ENCODE measurements at places on chromosomes 5 and 9. TPM values are rescaled to one million over a fixed set of nuclear protein-coding genes. Genes with fewer than 3 reads are reported as not detected.

- DNase-seq, result no peak
These were observed 525 bp upstream of the DAPK1 start for GRCh38 chr9:87497080-87497603.

MRPL41 gene
- total RNA-seq, result 31.3 TPM

C9orf50 gene
- total RNA-seq, result not detected

PCDHA2 gene
- total RNA-seq, result 0.17 TPM

GRCh38 chr9:110537841-110538646 lies 41.5 kb downstream of the SVEP1 start:
- no peak for DNase-seq

DNA sequence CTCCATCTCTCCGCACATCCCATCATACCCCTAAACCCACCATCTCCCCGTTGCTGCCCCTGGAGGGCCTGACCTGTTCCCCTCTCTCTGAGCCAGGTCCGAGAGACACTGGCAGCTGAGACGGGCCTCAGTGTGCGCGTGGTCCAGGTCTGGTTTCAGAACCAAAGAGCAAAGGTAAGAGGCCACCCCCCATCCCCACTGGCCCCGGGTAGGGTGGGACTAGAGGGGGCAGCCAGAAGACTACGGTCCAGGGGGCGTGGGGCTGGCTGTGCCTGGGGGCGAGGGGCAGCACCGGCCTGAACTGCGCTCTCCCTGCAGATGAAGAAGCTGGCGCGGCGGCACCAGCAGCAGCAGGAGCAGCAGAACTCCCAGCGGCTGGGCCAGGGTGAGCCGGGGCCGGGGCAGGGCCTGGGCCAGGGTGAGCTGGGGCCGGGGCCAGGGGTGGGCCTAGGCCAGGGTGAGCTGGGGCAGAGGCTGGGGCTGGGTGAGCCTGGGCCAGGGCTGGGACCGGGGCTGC lies 79.8 kb downstream of the LMX1B start:
- no peak for DNase-seq

ELAVL2 gene
- 0.67 TPM for total RNA-seq

GRCh38 chr5:34608859-34609648 lies 47.1 kb upstream of the RAI14 start:
- peak; percentile 82 for DNase-seq

DNA sequence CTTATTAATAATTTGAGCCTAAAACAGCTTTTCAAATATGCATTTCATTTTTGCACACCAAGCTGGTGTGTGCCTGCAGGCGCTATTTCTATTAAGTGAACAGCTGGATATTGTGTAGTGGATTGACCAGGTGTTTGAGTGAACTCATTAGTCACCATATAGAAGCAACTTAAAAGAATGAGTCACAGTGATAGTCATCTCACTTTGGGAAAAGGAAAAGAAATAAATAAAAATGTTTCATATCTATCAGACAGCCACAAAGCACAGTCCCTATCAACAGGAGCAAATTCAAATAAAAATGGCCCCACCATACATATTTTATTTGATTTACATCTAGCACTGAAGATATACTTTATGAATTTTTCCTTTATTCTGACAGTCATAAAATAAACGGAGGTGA lies 456.5 kb upstream of the CDH9 start:
- peak; percentile 83 for DNase-seq

- DNase-seq, result no peak
These were observed 94.3 kb upstream of the MAMDC2 start for GRCh38 chr9:69949396-69949795.

DNA sequence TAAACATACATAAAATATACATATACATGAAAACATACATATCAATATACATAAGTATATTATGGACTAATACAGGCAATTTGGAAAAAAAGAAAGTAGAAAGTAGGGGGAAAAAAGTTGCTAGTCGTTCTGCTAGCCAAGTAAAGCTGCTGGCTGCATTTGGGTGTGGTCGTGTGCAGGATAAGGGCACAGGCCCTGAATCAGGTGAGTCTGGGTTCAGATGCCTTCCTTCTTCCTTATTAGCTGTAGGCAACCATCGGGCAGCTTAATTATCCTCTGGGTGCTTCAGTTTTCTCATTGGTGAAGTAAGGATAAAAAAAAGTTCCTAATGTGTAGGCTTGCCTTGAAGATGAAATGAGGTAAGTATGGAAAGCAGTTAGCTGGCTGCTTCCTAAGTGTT lies 59.2 kb upstream of the SPRY4 start:
- DNase-seq, result no peak

SLC6A7 gene
- not detected for total RNA-seq

DNA sequence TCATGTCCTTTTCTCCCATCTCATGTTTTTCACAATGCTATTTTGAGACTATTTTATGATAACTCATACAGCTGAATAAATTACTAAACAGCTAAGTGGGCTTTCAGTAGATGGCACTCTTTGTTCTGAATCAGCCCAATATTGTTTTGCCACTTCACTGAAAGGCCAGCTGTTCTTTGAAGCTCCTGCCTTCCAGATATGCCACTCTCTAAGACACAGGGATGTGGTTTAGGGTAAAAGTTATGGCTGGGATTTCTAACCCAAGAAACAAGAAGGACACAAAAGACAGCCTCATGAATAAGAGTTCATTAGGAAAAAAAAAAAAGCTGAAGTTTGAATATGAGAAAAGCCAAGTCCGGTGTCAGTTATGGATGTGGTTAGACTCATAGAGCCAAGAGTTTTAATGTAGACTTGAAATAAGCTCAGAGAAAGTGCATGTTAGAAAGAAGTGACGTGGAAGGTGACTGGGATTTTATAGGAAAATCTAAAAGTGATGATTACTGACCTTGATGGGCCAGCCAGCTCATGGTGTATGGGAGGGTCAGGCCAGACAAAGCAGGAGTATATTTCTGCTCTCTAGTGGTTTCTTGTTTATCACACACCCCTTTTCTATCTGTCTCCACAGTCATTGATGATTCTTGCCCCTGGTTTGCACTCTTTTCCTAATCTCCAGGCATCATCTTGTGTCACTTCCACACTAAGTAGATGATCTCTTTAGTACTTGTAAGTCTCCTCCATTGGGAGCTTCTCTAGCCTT lies 488.5 kb downstream of the NR2F1-AS1 start:
- DNase-seq, result peak; percentile 42

GRCh38 chr5:55897206-55897894 lies 46.2 kb downstream of the IL31RA start:
- DNase-seq, result no peak

HK3 gene
- not detected for total RNA-seq

SMARCA2 gene
- 80.2 TPM for total RNA-seq

GRCh38 chr9:106897751-106898150 lies 34.8 kb downstream of the ZNF462 start:
- DNase-seq, result no peak

DNA sequence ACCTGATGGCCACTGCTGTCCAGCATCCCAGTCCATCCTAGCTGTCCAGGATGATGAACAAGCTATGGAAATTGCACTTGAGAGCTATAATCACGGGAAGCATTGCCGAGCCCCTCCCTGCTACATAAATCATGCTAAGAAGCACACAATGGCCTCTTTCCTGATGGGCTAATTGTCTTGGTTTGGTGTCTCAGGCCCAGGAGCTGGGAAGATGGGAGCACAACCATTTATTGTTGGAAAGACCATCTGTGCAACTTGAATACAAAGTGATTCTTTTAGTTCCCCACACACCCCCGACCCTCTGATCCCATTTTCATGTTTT lies 80.4 kb downstream of the RGS3 start:
- DNase-seq, result no peak

GRCh38 chr9:87579781-87580541 lies 82.3 kb downstream of the DAPK1 start:
- no peak for DNase-seq

SLC34A3 gene
- total RNA-seq, result not detected

PKD2L2 gene
- total RNA-seq, result not detected

DNAJC18 gene
- 12.9 TPM for total RNA-seq

DNA sequence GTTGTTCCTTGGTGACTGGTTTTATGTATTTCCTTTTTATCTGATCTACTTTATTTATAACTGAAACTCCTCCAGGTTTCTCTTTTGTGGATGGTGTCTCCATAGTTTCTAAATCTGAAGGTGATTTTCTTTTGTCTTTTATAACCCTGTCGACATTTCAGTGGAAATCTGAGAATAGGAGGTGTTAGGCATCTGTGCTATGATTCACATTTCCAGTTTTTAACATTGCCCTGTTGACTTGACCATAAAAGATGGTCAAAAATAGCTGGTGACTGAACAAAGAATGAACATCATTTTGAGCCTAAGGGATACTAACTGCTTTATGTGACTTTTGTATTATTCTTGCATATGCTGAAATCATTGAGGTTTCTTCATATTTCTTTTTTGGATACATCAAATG lies 190.5 kb downstream of the PCSK1 start:
- no peak for DNase-seq

- DNase-seq, result no peak
These were observed 91.7 kb upstream of the C6 start for GRCh38 chr5:41305056-41305455.

- DNase-seq, result peak; percentile 68
These were observed 61.9 kb downstream of the MROH2B start for GRCh38 chr5:41009232-41009631.

GRCh38 chr5:173557123-173557903 lies 59.1 kb downstream of the BOD1 start:
- no peak for DNase-seq

ADRB2 gene
- 4.8 TPM for total RNA-seq

CD180 gene
- 0.17 TPM for total RNA-seq

IL5 gene
- not detected for total RNA-seq

HAVCR1 gene
- not detected for total RNA-seq

GRCh38 chr5:72032788-72033187 lies 74.5 kb upstream of the MAP1B start:
- no peak for DNase-seq

Data from mammary epithelial cell (primary cell).